ENCODE measurements at places on chromosomes 13 and 19. TPM values are rescaled to one million over a fixed set of nuclear protein-coding genes. Genes with fewer than 3 reads are reported as not detected.

SIAH3 gene
- total RNA-seq = not detected

MBD3L2 gene
- total RNA-seq = not detected

ICAM1 gene
- 0.30 TPM for total RNA-seq

KCNJ14 gene
- total RNA-seq = 0.79 TPM

YJEFN3 gene
- total RNA-seq = 0.90 TPM

ATP8A2 gene
- total RNA-seq = 0.64 TPM

ZNF568 gene
- 11.3 TPM for total RNA-seq

ZNF813 gene
- total RNA-seq = 0.98 TPM

C13orf42 gene
- total RNA-seq = not detected

KLK10 gene
- not detected for total RNA-seq

DNA sequence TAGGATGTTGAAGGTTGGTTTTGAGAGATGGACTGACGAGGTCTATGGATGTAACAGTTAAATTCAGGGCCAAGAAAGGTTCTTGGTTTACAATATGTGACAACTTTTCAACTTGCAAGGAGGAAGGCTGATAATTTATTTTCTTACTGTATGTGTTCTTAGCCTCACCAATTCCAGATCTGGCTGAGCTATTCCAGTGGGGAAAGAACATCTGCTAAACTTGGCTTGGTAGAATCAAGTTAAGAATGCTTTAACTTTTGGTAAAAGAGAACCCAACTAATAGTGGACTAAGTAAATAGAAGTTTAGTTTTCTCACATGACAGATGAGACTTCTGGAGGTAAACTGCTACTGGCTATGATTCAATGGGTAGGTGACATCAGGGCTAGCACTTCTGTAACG lies 222.9 kb downstream of the KLF5 start:
- no peak for DNase-seq

DNA sequence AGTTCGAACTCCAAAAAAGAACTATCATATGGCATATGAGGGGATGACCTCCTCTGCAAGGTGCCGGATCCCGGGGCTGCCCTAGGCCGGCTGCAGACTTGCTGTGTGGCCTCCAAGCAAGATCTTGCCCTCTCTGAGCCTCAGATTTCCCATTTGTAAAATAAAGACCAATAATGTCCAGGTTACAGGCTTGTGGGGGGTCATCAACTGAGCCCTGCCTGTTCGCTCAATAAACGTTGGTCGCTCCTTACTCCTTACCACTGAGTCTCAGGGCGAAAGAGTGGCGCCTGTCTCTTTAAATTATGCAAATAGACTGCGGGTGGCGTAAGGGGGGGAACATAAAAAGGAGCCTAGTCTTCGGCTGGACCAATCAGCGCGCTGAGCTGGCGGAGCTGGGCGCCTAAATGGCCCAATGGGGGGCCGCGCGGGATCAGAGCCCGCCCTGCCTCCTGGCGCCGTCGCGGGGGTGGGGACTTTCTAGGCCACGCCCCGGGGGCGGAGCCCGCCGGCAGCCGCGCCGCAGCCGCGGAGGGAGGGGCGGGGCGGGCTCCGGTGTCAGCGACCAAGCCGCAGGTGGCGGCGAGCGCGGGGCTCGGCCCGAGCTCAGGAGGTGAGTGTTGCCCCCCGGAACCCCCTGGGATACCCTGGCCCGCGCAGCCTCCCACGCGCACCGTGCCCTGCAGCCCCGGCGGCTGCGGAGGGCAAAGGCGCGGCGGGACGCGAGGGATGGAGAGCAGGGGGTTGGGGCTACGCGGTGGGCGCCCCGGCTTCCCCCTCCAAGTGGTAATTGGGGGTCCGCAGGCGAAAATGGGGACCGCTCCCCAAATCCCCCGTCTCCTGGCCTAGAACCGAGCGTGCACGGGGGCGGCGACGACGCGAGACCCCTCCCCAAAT lies 3.8 kb upstream of the FCHO1 start:
- peak; percentile 88 for DNase-seq

DNA sequence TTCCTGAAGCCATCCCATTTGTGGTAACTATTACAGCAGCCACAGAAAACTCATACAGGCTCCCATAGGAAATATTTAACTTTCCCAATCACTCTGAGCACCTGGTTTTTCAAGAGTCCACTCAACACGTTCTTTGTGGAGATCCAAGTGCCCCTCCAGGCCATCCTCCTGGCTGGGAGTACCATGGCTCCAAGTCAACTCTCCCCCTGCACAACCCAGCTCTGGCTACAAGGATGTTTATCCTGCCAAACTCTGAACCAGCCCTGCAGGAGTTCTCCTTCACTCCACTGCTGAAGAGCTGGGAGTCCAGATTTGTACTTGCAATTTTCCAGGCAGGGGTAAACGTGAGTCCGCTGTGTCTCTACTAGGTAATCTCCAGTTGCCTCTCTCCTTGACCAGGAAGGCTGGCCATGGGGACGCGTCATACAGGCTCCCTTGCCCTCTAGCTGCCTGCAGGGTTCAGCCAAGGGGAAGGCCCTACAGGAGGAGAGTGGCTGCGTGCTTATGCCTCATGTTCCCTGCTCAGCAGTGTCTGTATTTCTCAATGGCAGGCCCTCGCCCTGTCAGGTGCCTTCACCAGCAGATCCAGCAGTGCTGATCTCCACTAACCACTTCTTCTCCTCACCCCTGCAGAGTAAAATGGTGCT lies 29.9 kb upstream of the ARGLU1 start:
- DNase-seq = no peak

GRCh38 chr13:43353631-43354030 lies 330.2 kb downstream of the DNAJC15 start:
- DNase-seq = no peak

GRCh38 chr19:46670813-46671212 lies 9.8 kb upstream of the DACT3 start:
- peak; percentile 62 for DNase-seq

GRCh38 chr19:4732680-4733114 lies 9.1 kb upstream of the DPP9 start:
- peak; percentile 29 for DNase-seq

DNA sequence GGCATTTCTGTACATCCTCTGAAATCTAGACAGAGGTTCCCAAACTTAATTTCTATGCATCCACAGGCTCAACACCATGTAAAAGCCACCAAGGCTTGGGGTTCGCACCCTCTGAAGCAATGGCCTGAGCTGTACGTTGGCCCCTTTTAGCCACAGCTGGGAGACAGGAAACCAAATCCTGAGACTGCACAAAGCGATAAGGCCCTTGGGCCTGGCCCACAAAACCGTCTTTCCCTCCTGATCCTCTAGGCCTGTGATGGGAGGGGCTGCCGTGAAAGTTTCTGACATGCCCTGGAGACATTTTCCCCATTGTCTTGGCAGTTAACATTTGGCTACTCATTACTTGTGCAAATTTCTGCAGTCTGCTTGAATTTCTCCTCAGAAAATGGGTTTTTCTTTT lies 766.4 kb downstream of the GPC5 start:
- no peak for DNase-seq

GRCh38 chr13:51222686-51223559 lies 725 bp downstream of the FAM124A start:
- peak; percentile 15 for DNase-seq

- DNase-seq = no peak
These were observed 20.4 kb downstream of the CHERP start for GRCh38 chr19:16521715-16522289.

GRCh38 chr19:18879579-18880373 lies 16.2 kb downstream of the CERS1 start:
- no peak for DNase-seq

GRCh38 chr19:52520013-52520412 lies 7.5 kb upstream of the ZNF808 start:
- no peak for DNase-seq

- no peak for DNase-seq
These were observed 70.6 kb downstream of the ATP11A start for GRCh38 chr13:112760435-112760834.

GRCh38 chr13:76903544-76904162 lies 17.4 kb upstream of the KCTD12 start:
- DNase-seq = peak; percentile 64

DNA sequence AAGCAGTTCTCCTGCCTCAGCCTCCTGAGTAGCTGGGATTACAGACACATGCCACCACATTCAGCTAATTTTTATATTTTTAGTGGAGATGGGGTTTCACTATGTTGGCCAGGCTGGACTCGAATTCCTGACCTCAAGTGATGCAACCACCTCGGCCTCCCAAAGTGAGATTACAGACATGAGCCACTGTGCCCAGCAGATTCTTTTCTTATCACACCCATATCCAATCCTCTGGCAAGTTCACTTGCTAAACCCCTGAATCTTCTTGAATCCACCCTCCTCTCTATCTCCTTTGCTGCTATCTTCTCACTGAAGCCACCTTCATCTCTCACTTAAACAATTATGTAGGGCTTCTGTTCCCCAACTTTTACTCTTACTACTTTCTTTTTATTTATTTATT lies 17.5 kb downstream of the TMEM143 start:
- no peak for DNase-seq

DNA sequence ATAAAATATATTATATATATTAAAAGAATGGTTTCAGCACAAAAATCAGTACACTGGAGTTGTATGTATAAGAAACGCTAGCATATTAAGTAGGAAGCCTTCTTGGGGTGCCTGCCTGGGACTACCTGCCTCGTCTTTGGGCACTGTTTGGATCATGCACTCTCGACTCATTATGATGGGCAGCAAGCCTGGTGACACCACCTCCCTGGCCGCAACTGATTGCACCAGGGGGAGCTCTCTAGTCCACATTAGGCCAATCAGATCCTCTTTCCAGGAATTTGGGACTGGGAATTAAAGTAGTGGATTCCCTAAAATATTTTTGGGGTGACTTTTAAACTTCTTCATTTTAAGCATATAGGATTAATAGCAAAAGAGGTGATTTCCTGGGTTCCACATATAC lies 56.0 kb upstream of the RGCC start:
- DNase-seq = no peak

DNA sequence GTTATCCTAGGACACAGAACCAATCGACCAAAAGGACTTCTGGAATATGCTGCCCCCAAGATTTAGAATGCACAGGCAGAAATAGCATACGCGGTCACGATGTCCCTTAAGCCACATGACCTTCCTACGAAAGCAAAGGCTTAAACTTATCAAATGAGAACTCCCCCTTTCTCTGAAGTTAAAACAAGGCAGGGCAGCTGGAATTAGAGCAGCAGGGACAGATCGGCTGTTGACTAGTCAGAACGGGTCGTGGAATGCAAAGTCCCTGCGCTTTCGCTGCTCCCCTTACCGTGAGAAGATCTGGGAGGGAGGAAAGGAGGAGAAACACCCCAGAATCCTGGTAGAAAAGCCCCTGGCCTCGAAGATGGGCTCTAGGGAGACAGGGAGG lies 799 bp upstream of the USPL1 start:
- peak; percentile 82 for DNase-seq

GRCh38 chr19:51702103-51702824 lies 9.1 kb downstream of the SPACA6 start:
- no peak for DNase-seq

GRCh38 chr19:1675633-1676350 lies 23.4 kb upstream of the TCF3 start:
- DNase-seq = no peak

DNA sequence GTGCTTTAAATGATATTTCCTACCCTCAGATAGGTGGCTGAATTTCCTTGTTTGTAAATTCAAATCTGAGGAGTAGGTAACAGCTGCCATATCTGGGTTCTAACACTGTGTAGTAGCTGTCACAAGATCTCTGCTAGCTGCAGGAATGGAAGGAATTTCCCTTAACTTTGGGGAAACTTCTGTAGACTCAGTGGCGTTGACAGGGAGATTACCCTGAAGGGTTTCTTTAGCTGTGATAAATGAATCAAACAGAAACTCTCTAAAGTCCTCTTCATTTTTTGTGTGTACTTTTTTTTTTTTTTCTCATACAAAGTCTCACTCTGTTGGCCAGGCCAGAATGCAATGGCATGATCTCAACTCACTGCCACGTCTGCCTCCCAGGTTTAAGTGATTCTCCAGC lies 5.3 kb upstream of the EPSTI1 start:
- peak; percentile 4 for DNase-seq

DNA sequence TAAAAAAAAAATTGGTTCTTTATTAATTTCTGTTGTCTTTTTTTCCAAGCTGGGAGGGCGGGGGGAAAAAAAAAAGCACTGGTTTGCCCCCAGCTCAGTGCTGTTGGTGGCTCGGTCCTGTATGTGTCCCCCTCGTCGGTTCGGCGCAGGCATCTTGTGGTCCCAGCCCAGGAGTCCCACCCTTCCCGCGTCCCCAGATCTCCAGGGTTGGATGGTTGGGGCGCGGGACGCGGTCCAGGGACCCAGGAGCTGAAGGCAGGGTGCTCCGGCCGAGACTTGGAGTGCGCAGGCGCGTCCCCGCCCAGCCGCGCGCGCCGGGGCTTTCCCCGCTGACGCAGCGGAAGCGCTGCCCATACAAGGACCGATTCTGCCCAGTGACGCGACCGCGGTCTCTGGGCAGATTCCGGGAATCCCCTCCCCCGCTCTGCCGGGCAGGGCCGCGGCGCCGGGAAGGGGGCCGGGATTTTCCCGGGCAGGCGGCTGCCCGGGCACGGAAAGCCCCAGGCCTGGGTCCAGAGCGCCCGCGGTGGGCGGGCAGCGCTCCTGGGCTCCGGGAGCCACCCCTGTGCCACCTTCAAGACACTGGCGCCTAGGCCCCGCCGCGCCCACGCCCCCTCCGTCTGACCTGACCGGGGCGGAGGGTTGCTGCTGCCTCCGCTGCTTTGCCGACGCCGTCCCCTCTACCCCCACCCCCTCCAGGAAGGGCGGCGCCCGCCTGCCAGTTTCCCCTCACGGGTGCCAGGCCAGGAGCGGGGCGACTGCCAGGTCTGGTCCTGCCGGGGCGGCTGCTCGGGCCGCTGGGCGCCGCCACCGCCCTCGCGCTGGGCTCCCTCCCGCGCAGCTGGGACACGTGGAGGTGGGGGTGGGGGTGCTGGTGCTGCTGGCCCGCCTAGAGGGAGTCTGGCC lies 2.3 kb downstream of the JUNB start:
- DNase-seq = peak; percentile 90

DNA sequence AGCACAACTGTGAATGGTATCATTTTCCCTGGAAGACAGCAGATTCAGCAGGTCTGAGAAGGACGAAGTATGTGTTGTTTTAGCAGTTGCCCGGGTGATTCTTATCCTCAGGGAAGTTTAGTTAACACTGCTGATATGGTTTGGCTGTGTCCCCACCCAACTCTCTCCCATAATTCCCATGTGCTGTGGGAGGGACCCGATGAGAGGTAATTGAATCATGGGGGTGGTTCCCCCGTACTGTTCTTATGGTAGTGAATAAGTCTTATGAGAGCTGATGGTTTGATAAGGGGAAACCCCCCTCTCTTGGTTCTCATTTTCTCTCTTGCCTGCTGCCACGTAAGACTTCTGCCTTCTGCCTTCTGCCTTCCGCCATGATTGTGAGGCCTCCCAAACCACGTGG lies 81.0 kb upstream of the UBAC2 start:
- peak; percentile 15 for DNase-seq

DNA sequence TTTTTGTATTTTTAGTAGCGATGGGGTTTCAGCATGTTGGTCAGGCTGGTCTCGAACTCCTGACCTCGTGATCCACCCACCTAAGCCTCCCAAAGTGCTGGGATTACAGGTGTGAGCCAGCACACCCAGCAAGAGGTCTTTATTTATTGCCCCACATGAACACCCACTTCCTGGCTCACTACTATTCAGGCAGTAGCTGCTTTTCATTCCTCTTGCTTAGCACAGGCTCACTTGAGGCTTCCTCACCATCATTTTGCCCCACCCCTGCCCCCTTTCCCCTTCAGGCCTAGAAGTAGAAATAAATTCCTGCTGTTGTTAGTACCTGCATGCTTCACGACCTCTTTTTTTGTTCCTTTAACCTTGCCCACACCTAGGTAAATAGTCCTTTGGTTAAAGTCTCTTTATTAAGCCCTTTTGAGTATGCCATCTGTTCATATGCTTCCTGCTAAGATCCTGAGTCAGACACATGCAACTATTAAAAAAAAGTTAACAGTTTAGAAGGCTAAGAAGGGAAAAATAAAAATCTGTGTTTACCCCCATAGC lies 33.5 kb upstream of the ITM2B start:
- DNase-seq = no peak

GRCh38 chr13:50162567-50162966 lies 147.3 kb downstream of the KCNRG start:
- no peak for DNase-seq

All from HT1080 (cell line).